KBM-7 (cell line): ENCODE measurements at places on chromosomes 12 and 14.

GRCh38 chr12:5965950-5966383 lies 20.9 kb upstream of the ANO2 start:
- DNase-seq: peak; percentile 24

GRCh38 chr14:85528897-85529631 lies 880 bp upstream of the FLRT2 start:
- no peak for DNase-seq

DNA sequence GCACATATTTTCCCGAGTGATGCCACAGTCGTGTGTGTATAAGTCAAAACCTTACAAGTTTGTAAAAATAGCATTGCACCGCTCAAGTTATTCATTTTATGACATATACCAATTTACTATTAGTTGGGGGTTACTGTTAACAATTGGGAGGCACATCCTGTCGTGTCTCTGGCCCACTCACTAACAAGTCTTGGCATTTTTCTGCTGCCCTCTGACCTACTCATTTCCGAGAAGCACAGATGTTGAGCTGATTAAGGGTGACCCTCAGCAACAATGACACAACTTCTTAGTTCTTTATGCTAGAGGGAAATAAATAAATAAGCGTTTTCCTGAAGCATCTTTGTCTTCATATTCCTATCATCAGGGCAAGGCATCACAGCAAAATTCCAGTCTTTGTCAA lies 6.8 kb upstream of the ATG14 start:
- no peak for DNase-seq

DNA sequence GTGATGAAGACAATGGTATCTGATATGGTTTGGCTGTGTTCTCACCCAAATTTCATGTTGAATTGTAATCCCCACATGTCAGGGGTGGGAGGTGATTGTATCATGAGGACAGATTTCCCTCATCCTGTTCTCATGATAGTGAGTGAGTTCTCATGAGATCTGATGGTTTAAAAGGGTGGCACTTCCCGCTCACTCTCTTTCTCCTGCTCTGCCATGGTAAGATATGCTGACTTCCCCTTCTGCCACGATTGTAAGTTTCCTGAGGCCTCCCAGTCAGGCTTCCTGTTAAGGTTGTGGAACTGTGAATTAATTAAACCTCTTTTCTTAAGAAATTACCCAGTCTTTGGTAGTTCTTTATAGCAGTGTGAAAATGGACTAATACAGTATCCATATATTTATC lies 25.6 kb upstream of the PTHLH start:
- DNase-seq: peak; percentile 21

- no peak for DNase-seq
These were observed 150.9 kb downstream of the MED13L start for GRCh38 chr12:116126610-116127009.

DNA sequence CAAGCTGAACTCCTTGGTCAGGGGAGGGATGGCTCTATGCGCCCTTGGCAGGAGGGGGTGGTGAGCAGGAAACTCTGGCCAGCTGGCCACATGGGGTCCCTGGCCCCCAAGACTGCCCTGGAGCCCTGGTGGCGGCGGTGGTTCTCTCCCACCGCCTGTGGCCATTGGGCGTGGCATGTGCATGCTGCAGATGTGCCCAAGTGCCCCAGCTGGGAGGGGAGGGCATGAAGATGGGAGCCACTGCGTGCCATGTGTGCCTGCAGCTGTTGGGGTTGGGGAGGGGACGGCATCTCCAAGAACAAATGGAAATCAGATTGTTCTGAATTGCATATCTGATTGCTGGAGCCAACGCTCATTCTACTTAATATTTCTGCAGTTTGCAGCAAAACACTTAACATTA lies 115.7 kb upstream of the IGF1 start:
- no peak for DNase-seq

DNA sequence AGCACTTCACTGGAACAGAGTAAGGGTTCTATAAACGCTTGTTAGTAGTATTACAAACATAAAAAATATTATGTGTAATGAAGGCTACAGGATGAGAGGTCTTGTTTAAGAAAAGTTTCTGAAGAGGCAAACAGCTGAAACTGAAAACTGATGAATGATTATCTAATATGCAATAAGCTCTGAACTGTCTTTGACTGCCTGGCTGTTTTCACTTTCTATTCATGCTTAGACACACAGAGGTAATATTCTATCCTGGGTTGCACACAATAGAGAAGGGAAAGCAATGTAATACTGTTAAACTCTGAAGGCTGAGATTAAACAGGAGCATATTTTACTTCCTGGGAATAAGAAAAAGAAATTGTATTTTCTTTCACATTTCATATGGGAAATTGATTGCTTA lies 251.3 kb downstream of the ALX1 start:
- no peak for DNase-seq

- DNase-seq: no peak
These were observed 49.4 kb downstream of the BICD1 start for GRCh38 chr12:32155961-32156529.

DNA sequence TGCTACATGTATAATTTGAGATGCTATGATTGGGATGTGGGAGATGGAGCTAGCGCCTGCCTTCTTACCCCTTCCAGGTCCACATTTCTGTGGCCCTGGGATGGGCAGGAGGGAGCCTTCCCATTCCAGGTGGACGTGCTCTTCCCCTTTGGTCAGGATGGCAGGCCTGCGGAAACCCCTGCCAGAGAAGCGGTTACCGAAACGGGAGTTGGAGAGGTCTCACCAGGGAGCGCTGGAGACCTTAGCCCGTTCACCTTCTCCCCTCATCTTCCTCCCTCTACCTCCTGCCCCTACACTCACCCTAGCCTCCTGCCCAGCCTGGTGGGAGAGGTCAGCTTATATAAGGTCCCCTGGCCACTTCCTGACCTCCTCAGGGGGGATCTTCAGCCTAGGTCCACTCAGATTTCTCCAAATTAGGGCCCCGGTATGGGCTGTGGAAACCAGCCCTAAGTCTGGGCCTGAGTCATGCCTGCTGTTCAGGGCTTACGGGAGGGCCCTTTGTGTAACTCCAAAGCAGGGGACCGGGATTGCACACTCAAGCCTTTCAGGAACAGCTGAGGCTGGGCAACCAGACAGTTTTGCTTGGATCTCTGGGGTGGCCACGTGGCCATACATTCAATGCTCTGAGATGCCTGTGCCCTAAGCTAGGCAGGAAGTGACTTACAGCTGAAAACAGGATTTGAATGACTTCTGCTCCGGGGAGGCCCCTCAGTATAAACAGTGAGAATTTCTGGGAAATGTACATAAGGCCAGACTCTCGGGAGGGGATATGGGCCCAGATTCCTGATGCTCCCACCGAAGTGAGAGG lies 10.2 kb upstream of the MEG3 start:
- peak; percentile 18 for DNase-seq

DNA sequence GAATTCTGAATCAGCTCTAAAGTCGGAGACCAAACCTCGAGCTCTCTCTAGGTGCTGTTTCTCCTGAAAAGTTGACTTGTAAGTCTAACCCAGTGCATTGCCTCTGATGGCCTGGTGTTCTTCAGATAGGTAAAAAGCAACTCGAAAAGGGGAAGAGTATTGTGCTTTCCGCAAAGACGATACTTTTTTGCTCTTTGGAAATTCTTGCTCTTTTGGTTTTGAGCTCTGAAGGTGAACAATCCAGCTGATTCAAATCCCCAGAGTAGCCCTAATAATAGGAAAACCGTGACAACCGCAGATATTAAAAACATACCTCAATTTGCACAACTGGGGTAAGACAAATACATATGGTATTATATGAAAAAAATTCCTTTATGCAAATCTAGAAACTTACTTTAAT lies 447.4 kb downstream of the RAD51B start:
- no peak for DNase-seq

DNA sequence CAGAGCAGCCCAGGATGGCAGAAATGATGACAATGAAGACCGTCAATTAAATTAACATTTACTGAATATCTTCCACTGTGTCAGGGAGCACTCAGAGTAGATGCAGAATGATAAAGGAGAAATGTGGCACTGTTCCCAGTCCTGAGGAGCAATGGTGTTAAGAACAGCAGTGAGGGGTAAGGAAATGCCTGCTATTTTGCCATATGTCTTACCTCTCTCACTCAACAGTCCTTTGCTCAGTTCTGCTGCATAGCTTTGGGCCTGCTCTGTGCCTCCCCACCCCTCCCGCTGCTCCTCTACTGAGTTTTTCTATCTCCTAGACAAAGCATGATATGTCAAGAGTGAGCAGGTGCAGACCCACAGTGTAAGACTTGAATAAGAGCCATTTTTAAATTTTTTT lies 318.8 kb downstream of the NAV3 start:
- DNase-seq: no peak

DNA sequence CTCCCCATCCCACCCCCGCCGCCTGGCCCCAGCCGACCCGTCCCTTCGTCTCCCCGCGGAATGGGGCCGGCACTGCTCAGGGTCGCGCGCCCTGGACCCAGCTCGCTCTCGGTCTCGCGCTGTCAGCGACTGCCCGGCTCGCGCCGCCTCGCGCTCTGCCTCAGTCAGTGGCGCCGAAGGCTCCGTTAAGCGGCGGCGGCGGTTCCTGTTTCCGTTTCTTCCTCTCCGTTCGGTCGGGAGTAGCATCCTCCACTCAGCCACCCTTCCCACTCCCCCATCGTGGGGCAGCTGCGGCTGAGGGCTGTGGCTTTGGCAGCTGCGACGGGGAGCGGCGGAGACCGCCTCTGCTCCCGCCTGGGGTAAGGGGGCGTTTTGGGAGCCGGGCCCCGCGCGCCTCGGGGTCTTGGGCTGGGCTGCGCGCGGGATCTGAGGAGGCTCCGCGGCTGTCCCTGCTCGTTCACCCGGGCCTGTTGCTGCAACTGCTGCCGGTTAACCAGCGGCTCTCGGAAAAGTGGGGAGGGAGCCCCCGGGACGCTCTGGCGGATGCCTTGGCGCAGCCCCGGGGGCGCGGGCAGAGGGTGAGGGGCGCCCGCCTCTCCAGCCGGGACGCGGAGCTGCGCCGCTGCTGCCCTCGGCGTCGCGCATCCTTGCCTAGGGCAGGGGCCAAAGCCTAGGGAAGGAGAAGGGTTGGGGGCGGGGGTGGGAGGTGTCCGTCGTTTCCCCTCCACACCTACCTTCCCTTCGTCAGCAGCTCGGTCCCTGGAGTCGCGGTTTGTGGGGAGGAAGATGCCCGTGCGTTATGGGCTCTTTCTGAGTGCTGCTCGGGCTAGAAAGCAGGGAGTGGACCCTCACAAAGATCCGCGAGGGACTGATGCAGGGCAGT lies 567 bp downstream of the FUT8 start:
- peak; percentile 73 for DNase-seq

DNA sequence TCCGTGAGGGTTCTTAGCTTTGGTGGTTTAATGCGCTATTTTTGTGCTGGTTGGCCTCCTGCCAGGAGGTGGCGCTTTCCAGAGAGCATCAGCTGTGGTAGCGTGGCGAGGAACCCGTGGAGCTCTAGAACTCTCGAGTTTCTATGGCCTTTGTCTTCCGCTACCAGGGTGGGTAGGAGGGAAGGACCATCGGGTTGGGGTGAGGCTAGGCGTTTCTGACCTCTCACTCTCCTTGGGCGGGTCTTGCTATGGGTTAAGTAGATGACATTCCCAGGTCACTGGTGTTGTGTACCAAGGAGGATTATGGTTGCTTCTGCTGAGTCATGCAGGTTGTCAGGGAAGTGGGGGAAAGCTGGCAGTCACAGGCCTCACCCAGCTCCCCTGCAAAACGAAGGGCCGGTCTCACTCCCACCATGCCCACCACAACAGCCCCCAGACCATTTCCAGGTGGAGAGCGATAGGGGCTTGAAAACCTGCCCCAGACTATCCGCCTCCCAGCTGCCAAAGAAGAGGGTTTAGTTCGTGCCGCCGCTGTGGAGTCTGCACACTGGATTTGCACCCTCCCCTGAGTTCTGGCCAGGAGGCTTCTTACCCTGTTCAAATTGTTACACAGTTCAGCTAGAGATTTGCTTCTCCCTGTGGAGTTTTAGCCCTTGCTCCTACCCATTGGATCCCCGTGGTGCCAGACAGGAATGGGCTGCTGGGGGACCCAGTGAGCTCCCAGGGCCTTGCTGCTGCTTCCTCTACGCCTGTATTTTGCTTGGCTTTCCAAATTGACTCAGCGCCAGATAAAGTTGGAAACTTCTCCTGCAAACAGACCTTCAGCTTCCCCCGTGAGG lies 21.9 kb downstream of the RNFT2 start:
- DNase-seq: peak; percentile 90

DNA sequence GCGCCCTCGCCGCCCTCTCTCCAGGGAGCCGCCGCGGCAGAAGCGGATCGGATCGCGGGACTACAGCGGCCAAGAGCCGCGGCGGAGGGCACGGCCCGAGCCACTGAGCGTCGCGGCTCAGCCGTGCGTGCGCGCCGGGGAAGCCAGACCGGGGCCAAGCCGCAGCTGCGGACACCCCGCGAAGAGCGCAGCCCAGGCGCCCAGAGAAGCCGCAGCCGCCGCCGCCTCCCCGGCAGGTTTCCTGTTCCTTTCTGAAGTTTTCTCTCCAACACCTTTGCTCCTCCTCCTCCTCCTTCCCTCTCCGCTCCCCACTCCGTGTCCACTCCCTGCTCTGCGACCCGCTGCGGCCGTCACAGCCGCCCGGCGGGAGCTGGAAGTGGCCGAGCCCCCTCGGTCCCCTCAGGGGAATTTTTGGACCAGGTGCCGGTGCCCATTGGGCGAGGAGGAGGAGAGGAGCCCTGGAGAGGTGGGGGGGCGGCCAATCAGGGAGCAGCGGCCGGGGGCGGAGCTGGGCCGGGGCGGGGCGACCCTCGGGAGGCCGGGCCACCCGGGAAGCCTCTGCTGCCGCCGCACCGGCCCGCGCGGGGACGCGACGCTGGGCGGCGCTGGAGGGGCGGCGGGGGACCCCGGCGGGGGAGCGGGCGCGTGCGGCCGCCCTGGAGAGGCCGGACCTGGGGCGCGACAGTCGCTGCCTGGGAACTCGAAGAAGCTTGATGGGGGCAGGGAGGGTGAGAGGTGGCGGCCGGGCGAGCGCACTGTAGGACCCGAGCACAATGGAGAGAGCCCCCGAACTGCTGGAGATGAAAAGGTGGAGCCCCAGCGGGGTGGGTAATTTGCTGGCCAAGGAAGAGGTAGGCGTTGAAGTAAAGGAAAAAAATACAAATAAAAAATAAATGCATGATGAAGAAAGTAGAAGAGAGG lies at the start of gene ITPR2:
Gene ITPR2, minus strand, starts transcription at position 373 of the 921 bp plus-strand sequence. CDS start 413 bp downstream, outside the sequence.
- DNase-seq: peak; percentile 81

- DNase-seq: no peak
These were observed 190.1 kb downstream of the FOXN3 start for GRCh38 chr14:89226801-89227495.
